ENCODE measurements at places on chromosomes 1 and 21. TPM values are rescaled to one million over a fixed set of nuclear protein-coding genes. Genes with fewer than 3 reads are reported as not detected.

The NCF2 gene
- 0.67 TPM for total RNA-seq

The PTAFR gene
- total RNA-seq, result 0.27 TPM

The SLC25A34 gene
- total RNA-seq, result 6.0 TPM

The VCAM1 gene
- total RNA-seq, result 0.31 TPM

The TRAF3IP3 gene
- not detected for total RNA-seq

The RIPK4 gene
- 30.1 TPM for total RNA-seq

DNA sequence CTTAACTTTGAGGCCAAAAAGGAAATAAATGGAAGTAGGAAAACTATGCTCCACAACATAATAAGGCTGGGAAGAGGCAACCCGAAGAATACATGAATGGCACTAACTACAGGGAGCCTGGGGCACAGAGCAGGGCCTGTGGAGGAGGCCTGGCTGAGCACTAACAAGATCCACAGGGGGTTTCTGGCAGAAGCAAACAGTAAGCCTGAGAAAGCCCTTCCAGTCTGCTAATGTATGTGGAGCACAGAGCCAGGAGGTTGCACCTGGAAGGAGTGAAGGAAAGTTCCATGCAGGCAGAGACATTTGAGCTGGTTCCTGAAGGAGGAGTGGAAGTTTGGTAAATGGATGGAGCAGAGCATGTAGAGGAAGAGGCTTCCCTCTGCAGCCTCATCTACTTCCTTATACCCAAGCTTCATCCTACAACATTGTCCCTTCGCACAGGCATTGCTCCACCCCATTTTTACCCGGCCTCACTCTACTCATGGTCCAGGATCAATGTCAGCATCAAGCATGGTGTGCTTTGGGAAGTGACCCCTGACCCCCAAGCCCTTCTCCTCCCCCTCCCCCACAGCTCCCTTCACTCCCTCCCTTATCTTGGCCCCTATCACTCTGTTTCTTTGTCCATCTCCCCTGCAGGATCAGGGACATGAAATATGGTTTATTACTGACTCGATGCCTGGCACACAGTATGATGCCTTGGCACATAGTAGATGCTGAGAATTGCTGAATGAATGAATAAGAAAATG is 23.3 kb downstream of the SHISA4 start:
- no peak for DNase-seq
- H3K36me3 ChIP-seq, result no peaks in the 10 kb centered on the region
- no peak overlapping the region for H3K4me3 ChIP-seq
- H3K4me1 ChIP-seq, result no peaks in the 10 kb centered on the region
- no peak overlapping the region for H3K27ac ChIP-seq
- H3K27me3 ChIP-seq, result peaks cover 2% of the 10 kb centered on the region

- H3K4me3 ChIP-seq, result no peak overlapping the region
- H3K27me3 ChIP-seq, result peaks cover 19% of the 10 kb centered on the region
- H3K4me1 ChIP-seq, result peaks cover 3% of the 10 kb centered on the region
These were observed 419.4 kb downstream of the NPHP4 start for GRCh38 chr1:5572794-5573193.

GRCh38 chr1:166273618-166274017 is 106.8 kb upstream of the FAM78B start:
- no peak overlapping the region for H3K27ac ChIP-seq
- no peak overlapping the region for H3K4me3 ChIP-seq
- no peaks in the 10 kb centered on the region for H3K27me3 ChIP-seq
- no peak for DNase-seq

DNA sequence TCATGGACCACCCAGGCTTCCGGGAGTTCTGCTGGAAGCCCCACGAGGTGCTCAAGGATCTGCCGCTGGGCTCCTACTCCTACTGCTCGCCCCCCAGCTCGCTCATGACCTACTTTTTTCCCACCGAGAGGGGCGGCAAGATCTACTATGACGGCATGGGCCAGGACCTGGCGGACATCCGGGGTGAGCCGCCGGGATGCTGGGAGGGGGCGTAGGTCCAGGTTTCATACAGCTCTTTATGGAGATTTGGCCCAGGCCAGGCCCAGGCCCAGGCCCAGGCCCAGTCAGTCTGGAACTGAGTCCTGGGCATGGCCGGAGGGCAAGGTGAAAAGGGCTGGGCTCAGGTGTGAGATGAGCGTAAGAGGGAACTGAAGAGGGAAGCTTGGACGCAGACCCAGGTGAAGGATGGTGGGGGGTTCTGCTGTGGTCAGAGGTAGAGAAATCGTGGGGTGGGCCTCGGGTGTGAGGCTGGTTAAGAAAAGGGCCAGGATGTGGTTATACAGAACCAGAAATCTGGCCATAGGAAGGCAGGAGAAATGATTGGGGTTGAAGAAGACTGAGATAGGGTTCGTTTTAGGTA is 23.0 kb downstream of the DISP3 start:
- no peaks in the 10 kb centered on the region for H3K4me1 ChIP-seq
- H3K4me3 ChIP-seq, result no peak overlapping the region
- H3K36me3 ChIP-seq, result peaks cover 19% of the 10 kb centered on the region
- H3K27me3 ChIP-seq, result no peaks in the 10 kb centered on the region
- DNase-seq, result no peak
- no peak overlapping the region for H3K27ac ChIP-seq

Measured in progenitor cell of endocrine pancreas (in vitro differentiated cells).